ENCODE measurements at places on chromosomes 1 and 21.

GRCh38 chr1:101050869-101051268 is 25.3 kb upstream of the DPH5 start:
- no peak for DNase-seq

- no peak for DNase-seq
Measured at GRCh38 chr1:25900219-25900618, 6.0 kb downstream of the STMN1 start.

DNA sequence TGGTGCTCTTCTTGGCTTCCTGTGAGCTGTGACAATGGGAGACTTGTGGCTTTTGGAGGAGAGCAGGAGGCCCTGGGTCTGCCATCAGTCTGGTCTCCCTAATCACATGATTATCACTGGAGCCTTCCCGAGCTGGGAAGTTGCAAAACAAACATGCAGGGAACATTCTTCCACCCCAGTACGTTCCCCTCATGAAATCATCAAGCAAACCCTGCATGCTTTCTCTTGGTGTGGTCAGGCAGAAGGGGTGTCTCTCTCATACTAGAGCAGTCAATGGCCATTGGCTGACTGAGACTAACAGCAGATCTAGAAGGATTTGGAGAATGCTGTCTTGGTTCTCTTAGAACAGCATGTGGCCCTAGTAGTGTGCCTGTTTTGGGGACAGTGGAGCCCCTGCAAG is 111.2 kb downstream of the LIPI start:
- DNase-seq, result no peak

GRCh38 chr1:77494026-77494425 is 188.4 kb downstream of the ZZZ3 start:
- DNase-seq, result no peak

- DNase-seq, result no peak
Measured at GRCh38 chr1:21383785-21384401, 56.0 kb upstream of the NBPF3 start.

- no peak for DNase-seq
Measured at GRCh38 chr1:210568631-210569030, 239.9 kb downstream of the HHAT start.

GRCh38 chr1:58780836-58781452 is 2.9 kb downstream of the JUN start:
- no peak for DNase-seq

DNA sequence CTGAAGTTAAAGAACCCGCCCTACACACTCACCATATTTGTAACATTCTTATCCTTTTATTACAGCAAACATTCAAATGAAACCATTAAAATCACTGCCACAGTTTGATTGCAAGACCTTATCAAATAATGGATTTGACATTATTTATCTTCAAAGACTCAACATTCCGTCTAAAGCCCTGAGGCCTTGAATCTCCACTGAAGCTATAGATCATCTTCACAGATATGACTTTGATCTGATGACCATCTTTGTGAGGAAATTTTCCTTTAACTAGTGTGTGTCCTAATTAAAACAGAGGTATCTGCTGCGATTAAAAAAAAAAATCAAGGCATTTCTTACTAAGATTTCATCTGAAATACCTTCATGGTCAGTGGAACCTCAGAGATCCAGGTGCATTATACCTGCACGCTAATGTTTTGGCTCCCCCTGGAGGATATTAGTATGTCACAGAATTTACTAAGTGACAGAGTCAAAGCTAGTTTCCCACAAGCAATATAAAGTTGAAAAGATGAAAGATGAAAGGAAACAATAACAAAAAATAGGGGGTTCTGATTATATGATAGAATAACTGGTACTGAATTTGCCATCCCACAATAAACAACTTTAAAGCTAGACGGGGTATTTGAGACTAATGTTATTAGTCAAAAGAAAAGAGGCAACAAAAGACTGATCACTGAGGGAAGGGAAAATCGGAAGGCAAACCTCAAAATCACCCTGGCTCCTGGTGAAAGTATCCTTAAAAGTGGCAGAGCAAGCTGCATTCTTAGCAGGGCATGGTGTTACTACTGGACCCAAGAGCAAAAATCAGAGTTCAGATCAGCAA is 923.4 kb downstream of the NCAM2 start:
- DNase-seq, result no peak

GRCh38 chr1:176541663-176542062 is 78.7 kb downstream of the PAPPA2 start:
- no peak for DNase-seq

DNA sequence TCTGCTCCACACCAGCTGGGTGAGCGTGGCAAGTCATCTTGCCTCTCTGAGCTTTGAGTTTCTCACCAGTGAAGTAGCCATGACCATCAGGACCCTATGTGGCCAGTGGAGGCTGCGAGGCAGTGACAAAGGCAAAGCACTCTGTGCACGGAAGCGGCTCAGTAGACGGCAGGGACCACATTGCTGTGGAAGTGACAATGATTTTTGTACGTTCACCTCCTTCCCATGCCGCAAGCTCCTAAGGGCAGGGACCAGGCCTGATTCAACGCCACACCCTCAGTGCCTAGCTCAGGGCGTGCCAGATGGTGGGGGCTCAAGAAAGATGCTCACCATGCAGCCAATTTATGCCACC is 210.5 kb downstream of the MATN1 start:
- no peak for DNase-seq

DNA sequence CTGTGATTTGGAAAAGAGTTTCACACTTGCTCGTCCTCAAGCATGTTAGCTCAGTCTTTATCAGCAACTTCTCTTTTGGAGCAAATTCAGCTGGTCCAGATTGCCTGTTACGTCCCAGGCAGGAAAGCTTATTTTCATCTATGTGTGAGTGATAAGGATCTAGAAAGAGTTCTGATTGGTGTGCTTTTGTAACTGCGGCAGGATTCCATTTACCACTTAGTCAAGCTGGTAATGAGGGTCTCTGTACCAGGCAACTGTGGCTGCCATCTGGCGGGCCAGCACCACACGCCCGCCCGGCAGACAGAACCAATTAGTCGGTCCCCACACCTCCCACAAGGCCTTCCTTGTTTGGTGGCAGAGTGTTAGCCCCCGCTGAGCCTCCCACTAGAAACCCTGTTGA is 21.0 kb downstream of the C1orf87 start:
- no peak for DNase-seq

DNA sequence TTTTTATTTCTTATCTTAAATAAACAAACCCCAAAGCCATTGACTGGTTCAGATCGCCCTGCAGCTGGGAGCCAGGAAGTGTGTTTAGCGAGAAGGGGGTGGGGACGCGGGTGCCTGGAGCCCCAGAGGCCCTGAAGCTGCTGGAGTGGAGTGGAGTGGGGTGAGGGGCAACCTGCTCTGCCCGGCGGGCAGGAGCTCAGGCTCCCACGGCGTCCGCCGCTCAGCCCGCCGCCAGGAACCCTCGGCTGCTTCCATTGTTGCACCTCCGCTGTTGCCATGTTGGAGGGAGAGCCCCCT is 673 bp downstream of the PIK3C2B start:
- no peak for DNase-seq

DNA sequence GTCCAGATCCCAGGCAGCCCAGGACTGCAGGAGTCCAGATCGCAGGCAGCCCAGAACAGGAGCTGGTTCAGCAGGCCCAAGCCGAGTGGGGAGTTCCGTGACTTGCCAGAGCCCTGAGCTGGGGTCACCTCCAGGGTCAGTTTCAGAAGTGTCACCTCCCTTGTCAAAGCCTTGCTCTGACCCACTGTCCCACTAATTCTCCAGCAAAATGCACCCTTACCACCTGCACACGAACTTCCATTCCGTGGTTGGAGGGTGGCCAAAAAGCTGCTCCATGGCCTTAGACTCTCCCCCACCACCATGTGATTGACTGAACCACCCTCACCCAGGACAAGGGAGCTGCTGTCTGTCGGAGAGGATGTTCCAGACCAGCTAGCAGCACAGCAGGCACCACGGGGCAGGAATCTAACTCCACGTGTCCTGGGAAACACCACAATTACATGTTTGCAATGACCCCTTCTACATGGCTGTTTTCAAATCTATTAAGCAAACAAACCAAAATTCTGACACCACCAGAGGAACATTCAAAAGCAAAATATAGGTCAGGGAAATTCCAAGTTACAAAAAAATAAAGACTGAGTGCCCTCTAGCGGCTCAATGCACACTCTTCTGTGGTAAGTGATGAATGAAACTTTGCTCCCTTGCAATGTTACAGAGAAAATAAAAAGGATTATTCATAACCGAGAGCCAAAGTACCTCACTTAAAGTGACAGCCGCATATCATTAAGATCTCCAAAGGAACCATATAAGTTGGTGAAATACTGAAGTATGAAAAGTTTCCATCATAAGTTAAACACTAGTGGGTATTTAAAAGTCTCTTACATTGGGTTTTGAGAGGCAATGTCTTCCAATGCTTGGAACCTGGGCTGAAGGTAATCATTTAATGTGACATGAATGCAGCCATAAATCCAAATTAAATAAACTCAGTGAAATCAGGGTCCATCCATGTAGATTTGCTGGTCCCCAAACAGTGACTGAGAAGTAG is 76.3 kb downstream of the NPHP4 start:
- no peak for DNase-seq

DNA sequence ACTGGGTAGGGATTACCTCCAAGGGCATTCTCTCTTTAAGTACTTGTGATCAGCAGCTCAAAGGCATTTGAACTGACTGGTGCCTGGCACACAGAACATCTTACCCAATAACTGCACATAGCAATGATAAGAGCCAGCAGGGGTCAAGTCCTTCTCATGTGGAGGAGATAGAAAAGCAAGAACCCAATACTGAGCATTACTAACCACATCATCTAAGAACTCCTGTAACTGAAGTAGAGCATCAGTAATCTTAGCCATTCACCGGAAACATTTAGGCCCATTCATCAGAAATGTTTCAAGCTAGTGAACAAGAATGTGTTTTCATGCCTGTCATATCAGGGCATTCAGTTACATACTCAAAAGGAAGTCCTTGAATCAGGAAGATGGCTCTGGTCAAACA is 33.6 kb upstream of the THEM4 start:
- no peak for DNase-seq

GRCh38 chr1:76106719-76107235 is 32.2 kb downstream of the ST6GALNAC3 start:
- no peak for DNase-seq

DNA sequence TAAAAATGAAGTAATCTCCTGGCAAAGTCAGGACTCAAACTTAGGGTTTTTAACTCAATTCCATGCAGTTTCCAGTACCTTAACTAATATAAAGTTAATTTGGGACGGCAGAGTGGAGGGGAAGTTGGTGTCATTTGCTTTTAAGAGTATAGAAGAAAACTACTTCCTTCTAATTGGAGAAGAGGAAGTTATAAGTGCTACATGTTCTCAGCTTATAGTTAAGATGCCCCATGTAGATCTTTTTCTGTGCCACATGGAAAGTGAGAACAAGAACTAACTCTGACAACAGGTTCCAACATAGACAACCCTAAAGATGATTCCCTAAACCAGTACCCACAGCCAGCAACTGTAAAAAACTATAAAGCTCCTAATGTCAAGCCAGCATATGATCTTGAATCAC is 11.5 kb downstream of the RRAGC start:
- no peak for DNase-seq

- peak; percentile 4 for DNase-seq
Measured at GRCh38 chr1:64505232-64505943, 35.5 kb downstream of the CACHD1 start.

DNA sequence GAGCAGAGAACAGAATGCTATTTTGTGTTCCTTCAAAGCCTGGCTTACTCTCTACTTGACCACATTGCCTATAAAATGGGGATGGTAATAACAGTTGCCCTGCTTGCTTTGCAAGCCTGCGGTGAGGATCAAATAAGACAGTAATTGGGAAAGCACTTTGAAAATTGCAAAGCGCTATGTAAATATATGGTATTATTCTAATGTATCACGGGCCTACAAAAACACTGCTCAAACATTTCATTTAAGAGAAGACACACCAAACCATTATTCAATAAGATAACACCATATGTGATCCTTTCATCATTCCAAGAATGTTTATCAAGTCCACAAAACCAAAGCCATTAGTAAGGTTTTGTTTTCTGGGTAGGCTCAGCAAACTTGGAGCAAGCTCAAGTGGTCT is 208.4 kb downstream of the ROR1 start:
- no peak for DNase-seq

DNA sequence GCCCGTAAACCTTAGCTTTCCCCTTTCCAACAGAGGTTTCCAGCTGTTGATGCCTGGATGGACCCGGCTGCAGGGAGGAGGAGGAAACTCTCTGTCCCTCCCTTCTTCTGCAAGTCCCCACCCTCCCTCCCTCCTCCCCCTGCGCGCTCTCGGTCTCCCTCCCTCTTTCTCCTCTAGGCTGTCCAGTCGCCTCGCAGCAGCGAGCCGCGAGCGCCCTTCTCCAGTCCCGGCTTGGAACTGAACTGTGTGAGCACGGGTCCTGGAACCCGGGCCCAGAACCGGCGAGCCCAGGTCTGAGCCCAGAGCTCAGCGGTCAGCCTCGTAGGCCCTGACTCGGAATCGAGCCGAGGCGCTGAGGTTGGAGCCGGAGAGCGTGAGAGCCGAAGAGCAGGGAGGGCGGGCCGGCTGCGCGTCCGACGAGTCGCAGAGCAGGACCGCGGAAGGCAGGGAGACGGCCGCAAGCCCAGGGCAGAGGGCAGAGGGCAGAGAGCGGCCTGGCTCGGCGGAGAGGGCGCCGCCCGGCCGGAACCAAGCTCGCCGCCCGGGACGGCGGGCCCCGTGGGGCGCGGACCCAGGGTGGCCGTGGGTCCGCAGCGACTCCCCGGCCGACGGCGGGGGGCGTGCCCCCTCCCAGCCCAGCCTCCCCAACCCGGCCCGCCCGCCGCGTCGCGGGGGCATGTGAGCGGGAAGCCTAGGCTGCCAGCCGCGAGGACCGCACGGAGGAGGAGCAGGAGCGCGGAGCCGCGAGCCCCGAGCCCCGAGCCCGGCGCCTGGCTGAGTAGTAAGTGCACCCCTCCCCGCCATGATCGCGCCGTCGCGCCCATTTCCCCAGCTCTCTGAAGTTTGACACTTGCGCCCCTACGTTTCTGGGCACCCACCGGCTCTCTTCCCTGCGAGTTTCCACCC is at the start of gene SOX13:
SOX13 (plus strand) TSS at position 185 of the 906 bp plus-strand sequence. CDS start 39,801 bp downstream, outside the sequence.
- no peak for DNase-seq

DNA sequence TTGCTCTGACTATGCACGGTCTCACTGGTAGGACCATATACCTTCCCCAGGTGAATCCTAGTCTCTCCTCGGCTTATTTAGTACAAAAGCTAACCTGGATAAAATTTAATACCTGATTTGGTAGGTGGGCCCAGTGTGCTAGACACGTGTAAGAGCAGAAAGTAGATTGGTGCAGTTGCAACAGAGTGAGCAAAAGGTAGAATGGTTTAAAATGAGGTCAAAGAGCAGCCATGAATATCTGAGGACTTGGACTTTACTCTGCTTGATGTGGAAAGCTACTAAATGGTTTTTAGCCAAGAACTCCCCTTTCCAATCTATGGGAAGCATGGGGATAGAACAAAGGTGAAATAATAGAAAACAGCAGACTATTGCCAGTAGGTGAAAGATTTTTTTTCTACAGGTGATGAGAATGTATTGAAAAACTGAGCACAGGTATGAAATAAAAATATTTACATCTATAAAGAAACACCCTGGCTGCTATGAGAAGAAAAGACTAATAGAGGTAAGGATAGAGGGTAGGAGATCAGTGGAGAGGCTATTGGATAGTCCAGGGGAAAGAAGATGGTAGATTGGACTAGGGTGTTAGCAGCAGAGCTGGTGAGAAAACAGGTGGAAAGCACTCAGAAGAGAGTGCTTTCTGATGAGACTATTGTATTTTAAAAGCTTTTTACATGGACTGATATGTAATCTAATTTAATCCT is 61.3 kb upstream of the BCL9 start:
- DNase-seq, result no peak
